ENCODE measurements at places on chromosomes 2 and 18.

DNA sequence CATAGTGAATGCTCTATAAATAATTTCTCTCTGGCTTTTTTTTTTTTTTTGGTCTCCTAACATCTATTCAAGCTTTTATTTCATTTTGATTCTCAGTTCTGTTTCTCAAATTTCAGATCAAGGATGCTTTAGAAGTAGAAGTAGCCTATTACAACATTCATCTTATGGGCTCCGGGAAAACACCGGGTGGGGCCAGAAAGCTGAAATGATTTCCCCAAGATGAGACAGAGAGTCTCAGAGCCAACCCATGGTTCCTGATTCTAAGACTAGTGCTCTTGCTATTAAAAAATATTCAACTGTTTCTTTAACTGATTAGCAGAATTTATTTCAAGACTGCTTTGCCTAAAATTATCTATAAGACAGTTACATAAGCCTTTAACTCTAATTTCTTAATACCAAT is 147.2 kb upstream of the CCDC68 start:
- peaks cover 5% of the 10 kb centered on the region for H3K4me1 ChIP-seq
- H3K27ac ChIP-seq, result no peak overlapping the region
- H3K4me3 ChIP-seq, result no peak overlapping the region
- no peak for DNase-seq
- no peaks in the 10 kb centered on the region for H3K36me3 ChIP-seq

- H3K4me1 ChIP-seq, result no peaks in the 10 kb centered on the region
- H3K27ac ChIP-seq, result no peak overlapping the region
- H3K36me3 ChIP-seq, result no peaks in the 10 kb centered on the region
These were observed 17.3 kb downstream of the ZBTB7C start for GRCh38 chr18:48391868-48392267.

GRCh38 chr2:109139865-109140396 is 10.9 kb downstream of the SH3RF3 start:
- DNase-seq, result no peak
- H3K36me3 ChIP-seq, result no peaks in the 10 kb centered on the region
- no peak overlapping the region for H3K27ac ChIP-seq
- no peak overlapping the region for H3K4me3 ChIP-seq

GRCh38 chr2:189803431-189803830 is 19.2 kb downstream of the PMS1 start:
- no peak for DNase-seq
- H3K36me3 ChIP-seq, result peaks cover 4% of the 10 kb centered on the region
- H3K4me3 ChIP-seq, result no peak overlapping the region

DNA sequence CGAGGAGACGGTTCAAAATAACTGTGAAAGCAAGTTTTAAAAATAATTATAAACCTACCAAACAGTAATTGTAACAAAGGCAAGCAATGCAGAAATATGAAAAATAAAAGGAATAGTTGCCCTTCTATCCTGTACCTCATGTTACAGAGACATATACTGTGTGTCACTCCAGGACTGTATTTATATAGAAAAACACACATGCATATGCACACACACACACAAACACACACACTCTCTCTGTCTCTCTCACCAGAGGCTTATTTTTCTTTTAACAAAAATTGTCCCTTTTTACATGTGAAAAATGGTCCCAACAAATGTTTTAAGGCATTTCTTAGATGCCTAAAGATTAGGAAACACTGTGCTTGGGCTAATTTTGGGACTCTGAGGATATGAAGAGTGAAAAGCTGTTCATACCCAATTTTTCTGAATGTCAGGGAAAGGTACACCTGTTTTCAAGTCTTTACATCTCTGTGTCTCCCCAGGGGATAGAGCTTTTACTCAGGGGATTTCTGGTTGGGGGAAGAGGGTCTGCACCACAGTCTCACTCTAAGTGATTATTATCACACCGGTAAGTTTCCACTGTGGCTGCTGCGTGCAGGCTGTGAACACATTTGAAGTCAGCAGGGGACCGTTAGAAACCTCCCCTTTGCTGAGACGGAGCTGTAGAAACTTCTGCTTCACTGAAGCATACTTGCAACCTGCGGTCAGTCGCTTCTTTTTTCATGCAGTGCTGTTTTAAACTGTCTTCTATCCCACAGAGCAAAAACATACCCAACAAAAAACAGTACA is 51.4 kb upstream of the SPAG16 start:
- H3K4me3 ChIP-seq, result peak overlapping the region; percentile 63
- H3K36me3 ChIP-seq, result no peaks in the 10 kb centered on the region
- peak; percentile 38 for DNase-seq
- peak overlapping the region; percentile 74 for H3K27ac ChIP-seq
- H3K4me1 ChIP-seq, result peaks cover 31% of the 10 kb centered on the region
- no peaks in the 10 kb centered on the region for H3K27me3 ChIP-seq

- no peaks in the 10 kb centered on the region for H3K4me1 ChIP-seq
- DNase-seq, result no peak
- no peaks in the 10 kb centered on the region for H3K27me3 ChIP-seq
- H3K27ac ChIP-seq, result no peak overlapping the region
- H3K4me3 ChIP-seq, result no peak overlapping the region
- no peaks in the 10 kb centered on the region for H3K36me3 ChIP-seq
These were observed 53.4 kb upstream of the SCN1A start for GRCh38 chr2:166180951-166181812.

DNA sequence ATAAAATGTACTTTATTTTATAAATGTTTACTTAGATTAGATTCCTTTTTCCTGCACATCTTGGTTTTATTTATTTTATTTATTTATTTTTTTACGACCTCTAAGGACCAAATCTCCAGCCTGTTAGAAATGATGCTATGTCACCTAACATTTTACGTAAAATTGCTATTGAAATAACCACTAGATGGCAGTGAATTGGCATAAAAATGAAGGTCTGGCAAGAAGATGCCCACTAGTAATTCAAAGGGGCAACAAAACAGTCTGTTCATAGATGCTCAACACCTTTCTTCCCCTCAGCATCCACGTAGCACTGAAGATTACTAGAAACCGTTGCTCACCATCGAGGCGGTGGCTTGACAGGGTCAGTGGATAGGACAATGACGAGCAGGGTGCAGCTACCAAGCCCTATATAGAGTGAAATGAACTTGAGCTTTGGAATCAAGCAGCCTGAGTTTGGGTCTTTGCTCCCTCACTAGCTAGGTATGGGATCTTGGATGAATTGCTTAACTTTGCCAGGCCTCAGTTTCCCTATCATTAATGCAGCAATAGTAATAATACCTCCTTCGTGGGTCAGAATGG is 128.7 kb upstream of the L3MBTL4 start:
- no peak for DNase-seq
- H3K4me1 ChIP-seq, result no peaks in the 10 kb centered on the region
- no peak overlapping the region for H3K4me3 ChIP-seq

GRCh38 chr2:60339286-60339685 is 214.2 kb downstream of the BCL11A start:
- DNase-seq, result no peak
- H3K4me1 ChIP-seq, result no peaks in the 10 kb centered on the region
- no peaks in the 10 kb centered on the region for H3K36me3 ChIP-seq

DNA sequence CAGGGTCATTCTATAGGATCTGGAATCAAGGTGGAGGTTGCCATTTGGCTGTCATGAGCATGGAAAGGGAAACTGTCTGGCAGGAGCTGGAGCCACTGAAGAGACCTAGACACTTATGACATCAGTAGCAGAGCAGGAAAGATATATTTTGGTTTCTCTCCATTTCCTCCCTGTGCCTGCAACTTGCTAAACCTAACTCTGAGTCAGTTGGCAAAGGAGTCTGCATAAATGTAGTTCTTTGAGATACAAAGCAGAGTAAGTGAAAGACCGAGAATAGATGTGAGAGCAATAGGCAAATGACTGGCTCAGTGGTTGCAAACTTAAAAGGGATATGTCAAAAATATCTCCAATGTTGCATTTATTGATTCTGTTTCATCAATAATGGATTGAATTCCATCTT is 757.7 kb downstream of the KCNJ3 start:
- H3K4me1 ChIP-seq, result no peaks in the 10 kb centered on the region
- no peak overlapping the region for H3K4me3 ChIP-seq
- DNase-seq, result no peak
- H3K27ac ChIP-seq, result no peak overlapping the region

- no peak overlapping the region for H3K4me3 ChIP-seq
- H3K27me3 ChIP-seq, result no peaks in the 10 kb centered on the region
- DNase-seq, result no peak
- H3K36me3 ChIP-seq, result no peaks in the 10 kb centered on the region
These were observed 11.6 kb upstream of the LRRFIP1 start for GRCh38 chr2:237615631-237616249.

DNA sequence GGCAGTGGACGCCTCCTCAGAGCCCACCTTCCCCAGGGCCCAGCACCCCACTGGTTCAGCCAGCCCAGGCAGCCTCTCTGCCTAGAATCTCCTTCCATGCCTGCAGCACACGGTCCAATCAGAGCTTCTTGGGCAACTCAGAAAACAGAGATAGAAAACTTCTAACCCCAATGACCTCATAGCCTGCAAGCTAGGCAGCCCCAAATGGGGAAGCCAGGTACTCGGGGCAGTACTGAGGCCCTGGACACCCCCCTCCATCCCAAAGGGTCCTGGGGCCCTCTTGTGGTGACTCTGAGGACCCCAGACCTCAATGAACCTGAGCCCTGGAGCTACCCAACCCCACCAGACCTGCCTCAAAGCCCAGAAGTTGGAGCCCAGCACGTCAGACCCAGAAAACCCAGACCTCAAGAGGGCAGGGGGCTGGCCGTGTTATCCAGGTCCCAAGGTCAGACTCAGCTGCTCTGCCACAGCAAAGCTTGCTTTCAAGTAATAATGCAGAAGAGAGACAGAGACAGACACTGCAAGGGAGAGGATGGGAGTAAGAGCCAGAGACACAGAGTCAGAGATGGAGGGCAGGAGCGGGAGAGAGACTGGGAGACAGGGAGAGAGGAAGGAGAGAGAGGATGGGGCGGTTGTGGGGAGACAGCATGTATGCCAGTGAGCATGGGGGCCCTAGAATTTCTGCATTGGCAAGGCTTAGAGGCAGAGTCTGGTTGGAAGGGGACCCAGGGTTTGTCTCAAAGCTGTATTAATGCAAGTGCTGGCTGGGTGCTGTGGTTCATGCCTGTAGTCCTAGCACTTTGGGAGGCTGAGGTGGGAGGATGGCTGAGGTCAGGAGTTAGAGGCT is 28.2 kb downstream of the SERTAD2 start:
- no peak overlapping the region for H3K4me3 ChIP-seq
- H3K27ac ChIP-seq, result no peak overlapping the region
- no peaks in the 10 kb centered on the region for H3K4me1 ChIP-seq
- H3K27me3 ChIP-seq, result peaks cover 3% of the 10 kb centered on the region

DNA sequence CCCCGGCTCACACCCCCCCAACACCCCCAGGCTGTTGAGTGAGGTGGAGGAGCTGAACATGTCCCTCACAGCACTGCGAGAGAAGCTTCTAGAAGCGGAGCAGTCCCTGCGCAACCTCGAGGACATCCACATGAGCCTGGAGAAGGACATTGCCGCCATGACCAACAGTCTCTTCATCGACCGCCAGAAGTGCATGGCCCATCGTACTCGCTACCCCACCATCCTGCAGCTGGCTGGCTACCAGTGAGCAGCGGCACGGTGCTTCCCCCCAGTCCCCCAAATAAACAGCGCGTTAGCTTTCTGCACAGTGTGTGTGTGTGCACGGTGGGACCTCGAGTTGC is 5.3 kb downstream of the TEKT4 start:
- H3K4me1 ChIP-seq, result no peaks in the 10 kb centered on the region
- H3K27ac ChIP-seq, result no peak overlapping the region
- H3K4me3 ChIP-seq, result no peak overlapping the region
- H3K36me3 ChIP-seq, result no peaks in the 10 kb centered on the region
- DNase-seq, result no peak
- no peaks in the 10 kb centered on the region for H3K27me3 ChIP-seq

DNA sequence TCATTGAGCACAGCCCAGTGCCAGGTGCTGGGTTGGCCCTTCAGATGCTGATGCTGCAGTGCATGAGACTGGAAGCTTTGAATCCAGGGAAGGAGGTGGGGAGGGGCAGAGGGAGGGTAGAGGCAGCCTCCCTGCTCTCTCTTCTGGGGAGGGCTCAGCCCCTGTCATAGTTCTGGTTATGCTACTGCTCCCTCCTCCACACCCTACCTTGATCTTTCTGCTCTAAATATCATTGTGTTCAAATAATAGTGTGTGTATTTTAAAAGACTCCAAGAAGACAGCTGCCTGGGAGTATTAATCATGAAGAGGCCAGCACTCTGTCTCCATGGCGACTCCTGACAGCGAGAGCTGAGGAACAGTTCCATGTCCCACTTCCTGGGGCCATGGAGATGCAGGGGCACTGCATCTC is 3.8 kb upstream of the EGR4 start:
- H3K36me3 ChIP-seq, result no peaks in the 10 kb centered on the region
- peaks cover 7% of the 10 kb centered on the region for H3K4me1 ChIP-seq
- H3K27ac ChIP-seq, result no peak overlapping the region
- DNase-seq, result no peak
- H3K27me3 ChIP-seq, result peaks cover 15% of the 10 kb centered on the region

- peaks cover 56% of the 10 kb centered on the region for H3K36me3 ChIP-seq
- peaks cover 28% of the 10 kb centered on the region for H3K27me3 ChIP-seq
- H3K4me1 ChIP-seq, result peaks cover 45% of the 10 kb centered on the region
- DNase-seq, result no peak
- H3K27ac ChIP-seq, result peak overlapping the region; percentile 83
These were observed 9.1 kb downstream of the NCL start for GRCh38 chr2:231455222-231455621.

DNA sequence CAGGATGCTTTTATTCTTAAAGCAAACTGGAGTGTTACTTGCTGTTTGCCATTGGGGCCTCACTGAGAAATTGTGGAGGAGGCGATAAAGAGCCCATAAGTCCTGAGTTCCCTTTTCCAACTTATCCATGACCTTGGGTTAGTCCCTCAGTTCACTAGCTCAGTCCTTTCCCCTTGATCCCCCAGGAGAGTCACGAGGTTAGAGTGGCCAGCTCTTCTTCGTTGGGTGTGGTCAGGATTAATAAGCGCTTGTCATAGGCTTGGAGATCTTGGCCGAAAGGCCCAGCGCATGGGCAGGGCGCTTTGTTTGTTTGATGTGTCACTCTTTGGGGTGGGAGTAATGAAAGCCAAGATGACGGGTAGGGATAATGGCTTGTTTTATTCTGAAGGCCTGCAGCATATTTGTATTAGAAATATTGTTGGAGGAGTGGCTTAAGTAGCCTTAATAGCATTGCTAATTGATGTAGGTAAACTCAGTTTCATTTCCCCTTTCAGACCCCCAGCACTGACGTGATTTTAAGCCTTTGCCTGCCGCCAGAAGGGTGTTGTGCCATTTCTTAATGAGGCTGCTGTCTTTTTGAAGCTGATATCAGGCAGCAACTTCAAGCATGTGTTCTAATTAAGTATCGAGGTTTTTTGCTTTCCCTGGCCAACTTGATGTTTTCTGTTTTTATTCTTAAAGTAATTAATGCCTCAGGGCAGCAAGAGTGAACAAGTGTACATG is 15.7 kb downstream of the GRHL1 start:
- H3K36me3 ChIP-seq, result no peaks in the 10 kb centered on the region
- no peak overlapping the region for H3K27ac ChIP-seq
- DNase-seq, result no peak
- no peaks in the 10 kb centered on the region for H3K27me3 ChIP-seq
- H3K4me3 ChIP-seq, result no peak overlapping the region

GRCh38 chr18:49898421-49898820 is 85.1 kb upstream of the ACAA2 start:
- peaks cover 4% of the 10 kb centered on the region for H3K27me3 ChIP-seq
- peak; percentile 58 for DNase-seq
- H3K27ac ChIP-seq, result no peak overlapping the region
- H3K4me1 ChIP-seq, result no peaks in the 10 kb centered on the region
- no peaks in the 10 kb centered on the region for H3K36me3 ChIP-seq

All from immature natural killer cell (primary cell).